ENCODE measurements at places on chromosomes 1 and 21.

- DNase-seq, result no peak
Measured at GRCh38 chr1:42735056-42735455, 5.0 kb downstream of the CLDN19 start.

DNA sequence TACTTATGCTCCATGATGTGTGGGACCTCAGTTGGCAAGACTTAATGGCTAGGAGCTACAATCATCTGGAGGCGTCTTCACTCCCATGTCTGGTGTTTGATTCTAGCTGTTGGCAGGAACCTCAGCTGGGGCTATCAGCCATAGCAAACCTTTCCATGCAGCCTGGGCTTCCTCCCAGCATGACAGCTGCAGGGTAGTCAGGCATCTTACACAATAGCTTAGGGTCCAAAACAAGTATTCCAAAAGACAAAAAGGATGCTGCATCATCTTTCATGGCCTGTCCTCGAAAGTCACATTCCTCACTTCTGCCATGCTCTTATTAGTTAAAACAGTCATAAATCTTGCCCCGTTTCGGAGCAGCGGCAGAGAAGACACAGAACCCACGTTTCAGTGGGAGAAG is 90.9 kb downstream of the LRRC8C start:
- DNase-seq, result no peak

DNA sequence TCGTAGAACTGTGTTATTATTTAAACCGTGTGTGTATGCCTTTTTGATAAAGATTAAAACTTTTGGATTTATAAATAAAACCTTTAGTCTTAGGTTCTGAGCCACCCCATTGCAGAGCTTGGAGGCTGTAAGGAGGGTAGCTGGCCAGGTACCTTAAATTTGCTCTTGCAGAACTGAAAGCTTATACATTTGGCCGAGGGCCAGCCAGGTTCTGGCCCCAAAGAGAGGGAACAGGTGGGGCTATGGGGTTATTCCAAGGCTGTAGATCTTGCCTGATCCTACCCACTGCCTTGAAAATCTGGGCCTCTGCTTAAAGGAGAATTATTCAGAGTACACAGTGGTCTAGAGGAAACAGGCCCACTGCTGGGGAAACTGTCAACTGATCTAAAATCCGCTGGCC is 59.6 kb downstream of the CAMK2N1 start:
- no peak for DNase-seq

- no peak for DNase-seq
Measured at GRCh38 chr1:218809625-218810024, 364.1 kb upstream of the LYPLAL1 start.

DNA sequence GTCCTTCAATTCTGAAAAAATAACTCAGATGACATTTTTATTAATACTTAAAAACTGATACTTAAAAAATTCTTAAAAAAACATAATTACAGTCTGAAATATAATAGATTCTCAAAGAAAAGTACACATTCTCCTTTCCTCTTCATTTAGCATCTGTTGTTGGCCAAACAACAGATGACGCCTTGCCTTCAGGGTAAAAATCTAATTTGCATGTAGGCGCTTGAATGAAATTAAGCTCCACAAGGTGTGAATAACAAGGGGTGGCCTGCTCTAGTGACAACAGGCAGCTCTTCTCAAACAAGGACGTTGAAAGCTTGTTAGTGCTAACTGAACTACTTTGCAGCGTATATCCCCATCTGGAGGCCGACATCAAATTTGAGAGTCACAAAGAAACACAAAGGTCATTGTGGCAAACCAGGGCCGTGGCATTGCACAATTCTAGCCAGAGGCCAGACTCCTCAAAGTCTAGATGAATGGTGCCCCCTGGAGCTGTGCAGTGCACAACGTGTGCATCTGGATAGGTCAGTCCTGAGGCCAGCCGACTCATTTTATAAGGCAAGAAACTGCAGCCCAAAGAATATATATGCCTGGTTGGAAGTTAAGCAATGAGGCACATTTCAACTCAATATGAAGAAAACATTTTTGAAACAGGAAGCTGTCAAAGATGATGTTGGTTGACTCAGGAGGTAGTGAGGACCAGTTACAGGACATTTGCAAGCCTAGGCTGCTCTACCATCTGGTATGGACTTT is 459.2 kb upstream of the RUNX1 start:
- DNase-seq, result no peak

- DNase-seq, result no peak
Measured at GRCh38 chr21:16078382-16078781, 348.6 kb downstream of the USP25 start.

DNA sequence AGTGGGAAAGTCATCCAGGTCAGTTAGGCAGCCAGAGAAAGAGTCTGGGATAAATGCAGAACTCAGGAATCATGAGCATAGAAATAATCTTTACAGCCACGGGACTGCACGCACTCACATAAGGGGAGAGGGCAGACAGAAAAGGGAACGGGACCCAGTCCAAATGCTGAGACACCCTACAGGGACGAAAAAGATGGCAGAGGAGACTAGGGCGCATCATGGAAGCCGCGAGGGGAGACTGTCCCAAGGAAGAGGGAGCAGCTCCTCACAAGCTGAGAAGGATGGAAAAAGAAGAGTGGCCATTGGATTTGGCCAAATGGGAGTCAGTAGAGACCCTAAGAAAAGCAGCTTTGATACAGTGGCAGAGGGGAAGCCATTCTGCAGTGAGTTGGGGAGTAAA is 102.9 kb upstream of the TLR5 start:
- DNase-seq, result no peak

GRCh38 chr1:17414022-17414421 is 25.5 kb downstream of the RCC2 start:
- DNase-seq, result no peak

- DNase-seq, result no peak
Measured at GRCh38 chr1:206709772-206710459, 25.2 kb downstream of the MAPKAPK2 start.

- DNase-seq, result no peak
Measured at GRCh38 chr21:28375708-28376385, 616.8 kb downstream of the LTN1 start.

- no peak for DNase-seq
Measured at GRCh38 chr21:28447462-28447861, 545.2 kb downstream of the LTN1 start.

DNA sequence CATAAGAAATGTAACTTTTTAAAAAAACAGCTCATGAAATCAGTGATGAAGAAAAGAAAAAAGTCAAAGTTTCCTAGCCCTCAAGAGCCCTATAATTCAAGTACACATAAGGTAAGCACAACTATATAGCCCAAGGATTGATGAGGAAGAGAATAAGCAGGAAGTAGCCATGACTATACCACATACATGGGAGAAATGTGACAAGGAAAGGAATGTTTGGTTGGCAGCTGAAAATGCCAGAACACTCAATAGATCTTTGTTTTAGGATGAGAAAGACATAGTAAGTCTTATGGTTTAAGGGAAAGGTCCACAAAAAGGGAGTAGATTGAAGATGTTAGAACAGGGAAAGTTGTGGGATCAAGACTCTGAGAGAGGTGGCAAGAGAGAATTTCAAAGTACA is 5.7 kb downstream of the DOCK7 start:
- DNase-seq, result no peak

- DNase-seq, result no peak
Measured at GRCh38 chr1:71796006-71796405, 486.3 kb downstream of the NEGR1 start.

GRCh38 chr1:40980453-40981121 is 1.1 kb downstream of the CTPS1 start:
- DNase-seq, result peak; percentile 41

DNA sequence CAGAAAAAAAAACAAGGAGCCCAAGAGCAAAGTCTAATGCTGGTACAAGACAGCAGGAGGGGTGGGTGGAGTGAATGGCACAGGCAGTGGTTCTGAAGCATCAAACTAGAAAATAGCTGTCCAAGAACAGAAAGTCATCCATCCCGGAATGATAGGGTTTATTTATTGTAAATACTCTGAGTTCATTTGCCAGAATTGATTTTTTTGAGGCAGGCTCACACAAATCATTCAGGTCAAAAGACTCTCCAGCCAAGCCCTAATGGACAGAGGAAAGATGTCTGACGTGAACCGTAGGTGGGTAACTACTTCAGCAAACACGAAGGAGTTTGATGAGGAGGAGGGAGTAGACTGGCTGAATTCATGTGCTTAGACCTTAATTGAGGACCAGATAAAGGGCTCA is 13.8 kb upstream of the DISP1 start:
- no peak for DNase-seq

- DNase-seq, result no peak
Measured at GRCh38 chr1:247576514-247576913, 11.6 kb upstream of the OR2G2 start.

DNA sequence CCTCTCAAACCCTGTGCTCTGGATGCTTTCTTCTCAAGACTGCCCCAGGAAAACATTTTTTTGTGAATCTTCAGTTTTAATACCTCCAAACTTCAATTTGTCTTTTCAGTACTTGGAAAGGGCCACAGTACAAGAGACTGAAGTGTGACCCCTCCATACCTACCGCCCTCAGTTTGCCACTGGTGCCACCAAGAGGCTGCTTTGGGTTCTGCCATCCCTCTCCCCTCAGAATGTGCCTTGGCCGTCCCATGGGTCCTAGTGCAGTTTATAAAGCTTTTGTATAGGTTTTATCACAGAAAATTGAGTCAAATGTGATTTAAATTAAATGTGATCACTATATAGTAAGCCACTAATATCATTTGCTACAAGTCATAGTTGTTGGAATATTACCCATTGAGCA is 60.8 kb upstream of the PGD start:
- no peak for DNase-seq

DNA sequence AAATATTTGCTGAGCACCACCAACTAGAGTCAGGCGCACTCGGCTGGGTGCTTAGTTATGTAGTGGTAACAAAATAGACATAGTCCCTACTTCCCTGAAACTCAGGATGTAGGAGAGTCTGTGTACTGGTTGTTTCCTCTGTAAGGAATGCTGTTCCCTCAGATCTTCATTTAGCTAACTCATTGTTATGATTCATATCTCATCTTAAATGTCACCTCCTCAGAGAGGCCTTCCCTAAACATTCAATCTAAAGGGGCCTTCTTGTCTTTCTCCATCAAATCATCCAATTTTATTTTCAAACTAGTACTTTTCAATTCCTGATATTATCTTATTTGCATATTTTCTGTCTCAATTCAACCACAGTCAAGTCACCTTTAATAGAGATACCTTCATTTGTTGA is 132.9 kb downstream of the PIK3R3 start:
- DNase-seq, result no peak
